ENCODE measurements at places on chromosomes 5 and 9.

DNA sequence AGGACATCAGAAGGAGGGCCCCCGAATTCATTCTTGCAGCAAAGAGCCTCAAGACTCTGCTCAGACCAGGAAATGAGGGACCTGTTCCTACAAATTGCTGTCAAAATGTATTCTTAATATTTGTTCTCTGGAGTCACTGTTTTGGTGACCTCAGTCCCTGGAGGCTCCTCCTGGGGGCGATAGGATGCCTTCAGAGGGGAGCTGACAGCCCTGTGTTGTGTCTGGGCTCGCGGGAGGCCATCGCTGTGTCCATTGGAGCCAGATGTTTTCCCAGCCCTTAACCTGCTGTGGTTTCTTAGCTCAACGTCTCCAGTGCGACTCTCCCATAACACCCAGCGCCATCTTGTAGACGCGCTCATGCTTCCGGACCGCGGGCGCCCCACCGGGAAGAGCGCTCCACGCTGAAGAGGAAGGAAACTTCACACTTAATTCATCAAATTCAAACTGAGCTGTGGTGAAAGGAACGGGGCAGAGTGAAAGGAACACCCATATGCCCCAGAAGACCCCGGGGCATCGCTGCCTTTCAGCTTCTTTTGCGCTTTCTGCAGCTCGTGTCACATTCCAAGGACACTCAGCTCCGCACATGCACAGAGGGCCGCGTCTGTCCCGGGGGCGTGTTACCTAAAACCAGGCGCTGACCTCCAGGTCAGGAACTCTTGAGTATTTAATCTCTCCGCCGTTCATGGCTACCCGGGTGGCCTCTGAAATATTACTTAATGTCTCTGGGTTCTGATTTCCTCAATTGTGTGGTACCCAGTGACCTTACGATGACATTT, 112.3 kb upstream of the GDNF start:
- no peak for DNase-seq

DNA sequence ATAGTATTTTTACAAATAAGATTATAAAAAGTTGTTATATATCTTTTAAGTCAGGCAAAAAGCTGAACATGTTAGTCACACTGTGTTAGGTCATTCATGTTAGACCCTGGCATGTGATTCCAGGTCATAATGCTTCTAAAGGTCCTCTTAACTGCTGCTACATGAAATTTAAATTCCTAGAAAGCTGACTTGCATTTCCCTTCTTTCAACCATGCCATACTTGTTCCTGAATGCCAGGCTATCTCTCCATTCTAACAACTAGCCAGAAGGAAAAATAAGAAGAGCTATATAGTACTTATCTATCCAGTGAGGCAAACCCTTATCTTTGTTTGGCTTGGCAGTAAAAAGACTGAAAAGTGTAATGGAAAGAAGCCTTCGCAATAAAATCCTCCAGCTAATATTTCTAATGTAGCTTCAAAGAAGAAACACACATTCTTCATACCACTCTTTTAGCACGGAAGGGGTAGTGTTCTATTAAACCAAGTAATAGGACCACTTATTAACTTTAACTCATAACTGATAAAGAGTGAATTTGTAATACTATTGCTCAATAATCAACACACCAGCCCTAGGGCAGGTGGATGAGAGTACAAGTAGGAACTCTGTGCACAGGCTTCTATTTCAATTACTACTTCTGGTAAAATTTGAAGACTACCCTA, 310.2 kb downstream of the PDE4D start:
- DNase-seq, result no peak

GRCh38 chr9:117084221-117084620, 330.6 kb downstream of the ASTN2 start:
- DNase-seq, result no peak

GRCh38 chr5:180139731-180140055, 68.1 kb upstream of the RNF130 start:
- no peak for DNase-seq

GRCh38 chr9:125548141-125548540, 158.9 kb downstream of the MAPKAP1 start:
- no peak for DNase-seq

- DNase-seq, result no peak
Observed at GRCh38 chr5:172951371-172952033, 7.7 kb upstream of the RPL26L1 start.

DNA sequence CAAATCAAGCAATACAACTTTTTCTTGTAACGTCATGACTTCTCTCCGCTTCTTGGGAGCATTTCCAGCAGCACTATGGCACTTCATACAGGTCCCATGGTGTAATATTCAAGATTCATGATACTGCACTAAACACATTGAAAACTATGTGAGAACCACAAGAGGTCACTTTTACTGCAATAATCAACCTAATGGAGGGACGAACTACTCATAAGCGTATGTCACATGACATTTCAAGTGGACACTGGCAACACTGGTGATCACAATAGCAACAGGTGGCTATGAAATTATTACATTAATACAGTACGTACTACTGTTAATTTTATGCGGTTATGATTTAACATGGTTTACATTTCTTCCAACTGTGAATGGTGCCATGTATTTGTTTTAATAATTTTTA, 78.6 kb upstream of the TBC1D9B start:
- DNase-seq, result no peak

GRCh38 chr5:74140409-74140808, 500.1 kb downstream of the ENC1 start:
- DNase-seq, result no peak

DNA sequence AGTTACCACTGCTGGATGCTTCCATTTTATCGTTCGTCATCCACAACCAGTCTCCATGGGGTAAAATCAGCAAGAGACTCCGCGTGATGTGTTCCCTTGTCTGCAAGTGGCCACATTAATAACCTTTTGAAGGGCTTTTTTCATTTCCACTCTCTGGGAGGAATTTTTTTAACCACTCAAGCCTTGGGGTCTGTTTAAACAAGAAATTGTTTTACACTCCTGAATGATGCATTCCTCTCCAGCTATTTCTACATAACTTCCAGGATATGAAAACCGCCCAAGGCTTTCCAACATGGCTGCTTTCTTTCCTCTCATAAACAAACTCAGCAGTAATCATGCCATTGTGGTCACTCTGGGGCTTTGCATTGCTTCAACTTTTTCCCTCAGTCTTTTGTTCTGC, 217.2 kb upstream of the DAPK1 start:
- no peak for DNase-seq

GRCh38 chr5:150142185-150142958, 13.3 kb downstream of the PDGFRB start:
- DNase-seq, result no peak

All from caudate nucleus (tissue), 63 donors.